Astrocyte of the spinal cord (primary cell): ENCODE measurements at places on chromosomes 2 and 18.

DNA sequence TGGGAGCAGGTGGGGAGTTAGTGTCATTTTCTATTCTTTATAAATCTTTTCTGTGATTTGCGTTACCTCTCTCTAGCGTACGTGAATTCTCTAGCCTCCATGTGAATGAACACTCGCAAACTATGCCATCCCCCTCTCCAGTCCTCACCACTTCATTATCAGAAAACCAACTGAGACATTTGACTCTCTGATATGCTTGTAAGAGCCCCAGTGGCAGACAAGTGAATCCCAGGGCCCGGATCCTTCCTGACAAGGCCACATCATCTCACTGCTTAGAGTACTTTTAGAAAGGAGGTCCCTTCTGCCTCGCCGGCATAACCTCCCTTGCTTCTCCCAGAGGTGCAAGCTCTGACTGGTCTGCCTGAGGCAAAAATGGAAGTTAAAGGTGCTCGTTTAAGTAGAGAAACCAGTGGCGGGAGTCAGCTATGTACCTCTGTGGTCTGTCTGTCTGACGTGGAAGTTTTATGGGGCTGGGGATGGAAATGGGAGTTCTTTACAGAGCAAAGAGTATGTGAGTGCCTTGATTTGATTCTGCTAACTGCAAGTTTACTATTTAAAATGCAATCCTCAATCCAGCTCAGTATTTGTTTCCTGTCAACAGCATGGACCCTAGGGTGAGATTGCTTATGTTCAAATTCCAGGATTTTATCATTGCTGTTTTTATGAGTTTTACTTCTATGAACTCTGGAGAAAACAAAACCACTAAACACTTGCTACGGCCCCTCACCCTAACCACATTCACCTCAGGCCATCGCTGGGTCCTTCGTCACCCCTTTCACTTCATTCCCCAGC, 114.9 kb upstream of the MSTN start:
- DNase-seq: no peak

- peak; percentile 32 for DNase-seq
Measured at GRCh38 chr2:156883804-156884203, 373.7 kb upstream of the GALNT5 start.

GRCh38 chr18:46174342-46175041, 70.3 kb downstream of the HAUS1 start:
- peak; percentile 41 for DNase-seq

GRCh38 chr18:59359576-59359952, 499 bp upstream of the LMAN1 start:
- DNase-seq: no peak

- DNase-seq: no peak
Measured at GRCh38 chr2:131103165-131103564, 2.0 kb upstream of the PLEKHB2 start.

DNA sequence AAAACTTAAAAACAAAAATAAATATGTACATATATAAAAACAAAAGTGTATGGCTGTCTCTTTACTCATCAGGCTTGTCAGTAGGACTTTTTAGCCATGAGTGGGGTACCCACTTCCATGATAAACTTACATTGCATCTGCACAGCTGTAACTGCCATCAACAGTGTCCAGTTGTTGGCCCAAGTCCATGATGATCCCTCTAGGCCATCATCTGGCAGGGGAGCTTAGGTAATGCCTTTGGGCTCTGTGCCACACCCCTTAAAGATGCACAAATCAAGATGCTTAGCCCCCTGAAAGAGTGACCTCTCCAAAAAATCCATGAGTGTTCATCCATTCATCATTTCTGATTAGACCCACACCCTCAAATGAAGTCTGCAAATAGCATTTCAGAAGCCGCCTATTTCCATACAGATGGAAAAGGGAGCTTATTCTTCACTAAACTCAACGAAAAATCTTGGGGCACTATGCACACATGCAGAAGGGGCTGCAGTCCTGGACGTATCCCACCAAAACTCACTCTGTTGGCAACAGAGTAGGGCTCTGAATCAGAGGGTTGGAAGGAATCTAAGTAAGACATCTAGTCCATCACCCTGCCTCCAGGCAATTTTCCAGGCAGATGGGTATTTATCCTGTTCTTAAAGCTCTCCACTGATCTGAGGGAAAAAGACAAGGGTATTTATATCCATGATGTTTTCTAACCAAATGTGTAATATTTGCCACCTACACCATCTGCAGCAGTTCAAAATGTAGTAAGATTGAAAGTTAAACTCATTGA, 691.0 kb downstream of the ZEB2 start:
- DNase-seq: no peak

- peak; percentile 2 for DNase-seq
Measured at GRCh38 chr2:88919087-88919738, 227.7 kb downstream of the RPIA start.

DNA sequence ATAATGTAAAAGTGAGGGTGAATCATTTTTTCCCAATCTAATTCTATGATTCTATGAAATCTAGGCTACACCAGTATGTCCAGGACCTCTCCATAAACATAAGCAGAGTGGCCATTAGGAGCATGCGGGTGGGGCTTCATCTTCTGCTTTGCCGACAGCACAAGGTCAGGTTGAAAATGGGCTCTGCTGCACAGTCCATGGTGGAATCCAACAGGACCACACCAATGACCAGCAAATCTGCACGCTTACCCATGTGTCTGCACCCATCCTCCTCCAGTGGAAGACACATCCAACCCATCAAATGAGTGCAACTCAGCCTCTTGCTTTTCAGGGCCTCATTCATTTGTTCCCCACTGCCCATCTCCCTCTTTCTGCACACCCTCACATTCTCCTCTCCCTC, 43.3 kb upstream of the SKOR2 start:
- DNase-seq: no peak

GRCh38 chr2:106885971-106886915, at the start of gene ST6GAL2:
ST6GAL2 (minus strand) TSS chr2:106886167; CDS start chr2:106843977, 42,190 bp downstream.
- DNase-seq: peak; percentile 37

DNA sequence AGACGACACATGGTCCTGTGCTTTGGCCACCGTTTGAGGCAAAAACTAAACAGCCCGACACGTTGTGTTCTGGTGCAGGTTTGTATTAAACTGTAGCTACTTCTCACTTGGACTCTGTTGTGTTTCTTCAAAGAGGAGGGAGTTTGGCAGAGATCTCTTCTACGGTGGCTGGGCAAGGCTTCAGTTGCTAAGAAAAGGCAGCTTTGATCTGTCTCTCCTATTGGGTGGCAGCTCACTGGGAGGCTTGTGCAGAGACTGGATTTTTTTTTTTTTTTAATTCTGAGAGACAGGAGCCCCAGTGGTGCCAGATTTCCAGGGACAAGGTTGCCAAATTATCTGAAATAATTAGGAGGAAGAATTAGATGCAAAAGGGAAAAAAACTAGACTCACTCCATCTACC, 20.2 kb upstream of the MAPRE3 start:
- DNase-seq: no peak

- no peak for DNase-seq
Measured at GRCh38 chr2:46805401-46805951, 110.1 kb downstream of the MCFD2 start.

- DNase-seq: no peak
Measured at GRCh38 chr18:20988726-20989125, 122.9 kb downstream of the ROCK1 start.

DNA sequence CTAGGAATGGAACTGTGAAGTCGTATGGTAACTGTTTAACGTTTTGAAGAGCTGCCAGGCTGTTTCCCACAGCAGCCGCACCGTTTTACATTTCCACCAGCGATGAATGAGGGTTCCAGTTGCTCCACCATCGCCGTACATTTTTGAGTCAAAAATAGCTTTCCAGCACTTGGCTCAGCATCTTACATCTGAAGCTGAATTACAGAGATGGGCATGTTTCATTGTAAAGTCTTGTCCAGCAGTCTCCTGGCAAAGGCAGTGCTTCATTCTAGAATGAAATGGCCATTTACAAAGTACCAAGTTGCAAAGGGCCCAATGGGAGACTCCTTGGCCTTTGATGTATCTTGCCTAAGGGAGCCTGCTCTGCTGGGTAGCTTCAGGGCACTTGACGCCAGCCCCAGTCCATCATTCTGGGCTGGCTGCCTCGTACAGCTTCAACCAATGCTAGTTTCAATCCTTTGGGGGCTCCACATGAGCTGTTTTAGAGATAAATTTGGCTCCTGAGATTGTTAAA, 45.1 kb downstream of the ATIC start:
- peak; percentile 74 for DNase-seq

GRCh38 chr2:42874949-42875801, 82.8 kb upstream of the HAAO start:
- no peak for DNase-seq

GRCh38 chr18:5431836-5432575, 111.8 kb downstream of the EPB41L3 start:
- DNase-seq: peak; percentile 50

GRCh38 chr2:132617989-132618388, 52.0 kb downstream of the LYPD1 start:
- DNase-seq: no peak

GRCh38 chr18:49708662-49709346, 104.5 kb downstream of the ACAA2 start:
- DNase-seq: no peak

DNA sequence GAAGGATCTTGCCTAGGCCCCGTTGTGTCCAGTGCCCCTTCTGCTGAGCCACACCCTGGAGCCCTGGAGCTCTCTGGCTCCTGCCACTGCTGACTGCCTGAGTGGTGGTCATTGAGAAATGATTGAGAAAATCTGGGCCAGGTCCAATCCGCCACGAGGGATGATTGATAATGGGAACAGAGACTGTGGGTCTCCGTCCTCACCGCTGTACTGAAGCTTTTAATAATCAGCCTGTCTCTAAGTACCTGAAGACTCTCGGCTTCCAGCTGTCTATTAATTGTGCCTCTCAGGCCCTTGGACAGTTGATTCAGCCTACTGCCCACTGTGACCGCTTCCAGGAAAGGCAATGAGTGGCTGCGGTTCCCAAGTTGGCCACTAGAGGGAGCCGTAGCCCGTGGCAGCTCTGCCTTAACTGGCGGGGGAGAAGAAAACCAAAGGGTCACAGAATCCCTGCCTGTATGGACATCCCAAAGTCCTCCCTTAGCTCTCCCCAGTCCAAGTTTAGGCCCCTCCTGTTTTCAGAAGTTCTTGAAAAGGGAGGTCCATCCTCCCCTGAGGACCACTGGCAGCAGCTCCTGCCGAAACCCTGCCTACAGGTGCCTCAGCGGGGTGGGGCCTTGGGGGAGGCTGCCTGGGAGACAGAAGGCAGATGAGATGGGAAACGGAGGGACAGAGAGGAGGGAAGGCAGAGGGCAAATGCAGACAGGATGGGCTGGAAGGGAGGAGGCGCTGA, 213.6 kb downstream of the TNS1 start:
- DNase-seq: peak; percentile 64

- DNase-seq: no peak
Measured at GRCh38 chr2:205013586-205013985, 468.3 kb downstream of the PARD3B start.

DNA sequence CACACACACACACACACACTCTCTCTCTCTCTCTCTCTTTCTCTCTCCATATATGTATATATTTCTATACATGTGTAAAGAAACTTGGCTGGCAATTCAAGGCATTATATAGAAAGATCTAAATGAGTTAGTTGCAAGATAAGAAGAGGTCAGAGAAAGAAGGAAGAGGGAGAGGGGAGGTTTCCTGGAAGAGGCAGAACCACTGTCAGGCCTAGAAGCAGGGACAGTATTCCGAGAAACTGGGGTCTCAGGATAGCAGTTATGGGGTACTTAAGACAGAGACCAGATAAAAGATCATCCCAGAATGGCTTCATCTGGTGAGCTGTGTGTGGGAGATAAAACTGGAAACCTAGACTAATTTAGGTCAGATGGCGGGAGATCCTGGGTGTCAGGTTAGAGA, 180.8 kb downstream of the CAMKMT start:
- DNase-seq: no peak

DNA sequence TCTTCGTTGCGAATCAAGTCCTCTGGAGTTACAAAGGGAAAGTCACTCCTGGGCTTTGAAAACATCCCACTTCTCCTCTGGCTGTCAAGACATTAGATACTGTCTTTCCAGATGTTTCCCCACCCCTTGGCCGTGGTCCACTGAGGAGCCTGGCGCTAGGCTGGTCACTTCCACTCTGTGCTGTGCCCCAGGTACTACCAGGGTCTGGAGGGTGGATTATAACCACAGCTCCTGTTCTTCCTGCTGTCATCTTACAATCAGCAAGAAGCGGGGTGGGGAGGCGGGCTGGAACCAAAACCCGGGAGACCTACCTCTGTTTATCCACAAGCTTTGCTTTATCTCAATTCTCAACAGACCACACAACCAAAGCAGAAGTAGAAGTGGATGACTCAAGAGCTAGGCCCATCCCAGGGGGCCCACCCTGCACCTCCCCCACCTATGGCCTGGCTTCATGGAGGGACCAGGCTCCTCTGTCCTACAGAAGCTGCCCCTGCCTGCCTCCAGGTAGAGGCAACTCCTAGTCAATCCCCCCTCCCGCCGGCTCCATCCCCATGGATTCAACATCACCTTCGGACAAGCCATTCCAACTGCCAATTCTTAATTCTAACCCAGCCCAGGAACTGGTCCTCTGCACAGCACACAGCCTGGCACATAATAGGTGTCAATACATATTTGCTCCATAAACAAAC, 17.8 kb downstream of the SMAD7 start:
- DNase-seq: peak; percentile 59

GRCh38 chr2:178927173-178927572, 120.0 kb upstream of the TTN start:
- no peak for DNase-seq

GRCh38 chr2:208618220-208618619, 211.6 kb downstream of the PTH2R start:
- no peak for DNase-seq

GRCh38 chr18:34710458-34710914, 388 bp downstream of the DTNA start:
- DNase-seq: no peak

DNA sequence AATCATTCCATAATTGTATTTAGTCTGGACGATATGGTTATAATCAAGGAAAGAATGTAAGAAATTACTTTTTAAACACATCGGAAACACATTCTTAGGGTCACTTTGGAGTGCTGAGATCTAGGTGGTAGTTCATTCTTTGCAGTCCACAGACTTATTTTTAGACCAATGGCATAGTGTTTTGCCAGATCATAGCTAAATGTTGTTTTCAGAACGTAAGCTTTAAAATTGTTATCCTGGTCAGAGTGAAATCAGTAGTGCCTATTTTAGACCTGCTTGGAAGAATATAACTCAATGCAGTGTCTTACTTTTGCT, 4.3 kb downstream of the MYL12A start:
- DNase-seq: no peak

DNA sequence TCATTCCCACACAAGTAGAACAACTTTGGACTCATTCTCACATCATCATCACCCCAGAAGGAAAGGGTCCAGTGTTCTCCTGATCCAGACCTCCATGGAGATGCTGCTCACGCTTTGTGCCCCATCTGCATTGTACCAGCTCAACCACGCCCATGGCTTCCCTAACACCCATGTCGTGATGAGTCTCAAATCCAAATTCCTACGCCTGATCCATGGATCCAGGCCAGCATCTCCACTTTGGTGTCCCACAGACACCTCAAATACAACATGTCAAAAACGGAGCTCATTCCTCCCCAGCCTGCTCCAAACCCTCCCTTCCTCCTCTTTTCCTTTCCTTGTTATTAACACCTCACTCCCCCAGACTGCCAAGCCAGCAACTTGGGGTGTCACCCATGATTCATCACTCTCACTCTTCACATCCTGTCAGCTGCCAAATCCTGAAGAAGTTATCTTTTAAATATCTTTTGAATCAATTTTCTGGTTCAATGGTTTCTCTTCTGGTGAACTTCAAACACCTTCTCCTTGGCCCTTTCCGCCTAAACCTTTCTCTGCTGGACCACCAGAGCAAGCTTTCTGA, 30.2 kb upstream of the FAM124B start:
- DNase-seq: no peak
